ENCODE measurements at places on chromosomes 2 and 18.

GRCh38 chr2:28391564-28392296 is 928 bp upstream of the FOSL2 start:
- peak; percentile 49 for DNase-seq

DNA sequence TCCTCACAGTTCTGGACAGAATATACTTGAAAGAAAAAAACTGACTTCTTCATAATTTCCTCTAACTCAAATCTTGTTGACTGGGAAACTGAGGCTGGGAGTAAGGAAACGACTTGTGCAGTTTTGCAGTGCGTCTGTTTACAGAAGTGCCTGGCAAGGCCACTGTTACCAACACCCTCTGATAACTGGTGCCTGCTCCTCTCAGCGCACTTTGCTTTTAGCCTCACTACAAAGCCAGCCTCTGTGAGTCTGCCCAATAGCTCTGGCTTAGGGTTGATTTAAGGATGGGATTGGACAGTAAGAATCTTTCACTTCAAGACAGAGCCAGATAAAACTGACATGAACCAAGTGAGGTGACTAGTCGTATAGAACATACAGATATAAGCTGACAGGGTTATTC is 410.8 kb downstream of the PTPRM start:
- no peak for DNase-seq

- no peak for DNase-seq
Measured at GRCh38 chr2:215503381-215503780, 67.5 kb upstream of the FN1 start.

DNA sequence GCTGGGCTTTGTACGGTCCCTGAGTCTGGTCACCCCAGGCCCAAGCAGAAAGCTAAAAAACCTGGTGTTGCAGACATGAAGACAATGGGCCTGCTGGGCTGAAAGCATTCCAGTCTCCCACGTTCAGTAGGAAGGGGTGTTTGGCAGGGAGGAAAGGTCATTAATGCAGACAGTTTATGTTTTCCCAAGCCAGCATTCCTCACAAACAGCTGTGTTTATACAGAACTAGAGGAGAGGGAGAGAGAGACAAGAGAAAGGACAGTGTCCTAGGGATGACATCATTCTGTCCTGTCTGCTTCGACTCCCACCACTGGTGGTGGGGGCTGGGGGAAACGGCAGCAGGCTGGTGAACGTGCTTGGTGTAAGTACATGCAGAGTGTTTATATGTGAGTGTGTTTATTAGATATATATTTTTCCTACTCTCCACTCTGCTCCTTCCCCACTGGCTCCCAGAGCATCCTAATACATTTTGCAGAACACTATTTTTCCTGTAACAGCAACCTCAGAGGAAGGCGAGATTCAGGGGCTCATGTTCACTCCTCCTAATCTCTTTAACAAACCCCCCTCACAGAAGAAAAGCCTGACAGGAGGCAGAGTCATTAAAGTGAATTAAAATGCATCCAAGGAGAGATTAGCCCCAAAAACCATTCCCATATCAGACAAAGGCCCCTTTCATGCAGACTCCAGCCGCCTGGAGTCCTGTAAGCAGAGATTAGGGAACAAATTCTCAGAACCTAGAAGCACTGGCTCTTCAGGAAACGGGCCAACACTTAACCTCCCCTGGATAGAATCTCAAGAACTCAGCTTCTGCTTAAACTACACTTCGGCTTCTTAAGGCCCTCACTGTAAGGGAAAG is 380.4 kb downstream of the TNS1 start:
- no peak for DNase-seq

DNA sequence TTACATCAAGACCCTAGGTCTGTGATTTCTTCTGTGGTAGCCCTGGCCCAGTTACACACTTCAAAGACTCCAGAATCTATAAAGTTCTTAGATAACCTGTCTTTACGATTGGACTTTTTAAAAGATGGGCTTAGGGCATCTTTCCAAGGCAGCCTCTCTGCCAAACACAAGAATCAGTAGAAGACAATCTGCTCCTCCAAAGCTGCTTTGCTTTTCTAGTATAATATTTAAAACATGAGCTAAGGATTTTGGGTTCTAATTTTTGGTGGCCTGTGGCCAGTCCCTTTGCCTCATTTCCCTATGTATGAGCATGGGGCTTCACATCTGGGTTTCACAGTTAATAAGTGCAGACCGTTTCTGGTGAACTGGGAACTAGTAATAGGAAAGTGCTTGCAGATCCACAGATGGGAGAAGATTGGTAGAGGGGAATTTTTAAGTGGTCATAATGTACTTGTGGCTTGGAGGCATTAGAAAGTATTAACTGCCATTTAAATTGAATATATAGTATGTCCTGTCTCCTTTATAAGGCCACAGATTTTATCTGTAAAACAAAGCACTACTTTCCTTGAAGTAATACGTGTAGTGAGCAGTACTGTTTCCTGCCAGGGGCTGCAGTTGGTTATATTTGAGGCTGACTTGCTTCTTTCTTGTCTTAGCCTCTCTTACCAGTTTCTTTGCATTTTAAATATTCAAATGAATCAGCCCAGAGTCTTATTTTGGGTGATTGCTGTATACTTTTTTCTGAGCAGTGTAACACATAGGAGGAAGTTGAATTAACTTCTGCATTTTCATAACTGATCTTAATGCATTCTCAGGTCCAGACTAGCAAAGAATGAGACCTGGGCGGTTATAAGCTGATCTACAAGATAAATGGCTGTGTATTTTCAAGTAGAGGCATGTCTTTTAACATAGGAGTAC is 1.5 kb downstream of the ARPC2 start:
- DNase-seq, result no peak

DNA sequence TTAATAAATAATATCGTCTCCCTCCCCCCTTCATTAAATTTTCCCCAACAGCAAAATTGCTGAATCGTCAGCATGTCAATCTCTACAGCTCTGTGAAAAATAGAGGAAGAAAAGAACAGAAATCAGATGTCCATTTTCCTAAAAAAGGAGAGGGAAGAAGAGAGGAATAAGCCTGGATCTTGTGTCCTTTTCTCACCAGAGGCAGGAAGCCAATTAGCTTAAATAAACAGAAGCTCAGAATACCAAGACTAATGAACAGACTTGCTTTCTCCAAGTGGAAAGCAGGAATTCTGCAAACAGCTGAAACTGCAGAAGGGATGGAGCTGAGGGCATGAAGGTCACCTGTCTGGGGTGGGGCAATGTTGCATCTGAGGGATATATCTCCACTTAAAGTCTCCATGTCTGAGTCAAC is 265.7 kb downstream of the CCDC85A start:
- DNase-seq, result no peak

- DNase-seq, result no peak
Measured at GRCh38 chr2:151754253-151754897, 20.1 kb upstream of the NEB start.

GRCh38 chr2:37857575-37858399 is 67.3 kb upstream of the RMDN2 start:
- DNase-seq, result no peak

DNA sequence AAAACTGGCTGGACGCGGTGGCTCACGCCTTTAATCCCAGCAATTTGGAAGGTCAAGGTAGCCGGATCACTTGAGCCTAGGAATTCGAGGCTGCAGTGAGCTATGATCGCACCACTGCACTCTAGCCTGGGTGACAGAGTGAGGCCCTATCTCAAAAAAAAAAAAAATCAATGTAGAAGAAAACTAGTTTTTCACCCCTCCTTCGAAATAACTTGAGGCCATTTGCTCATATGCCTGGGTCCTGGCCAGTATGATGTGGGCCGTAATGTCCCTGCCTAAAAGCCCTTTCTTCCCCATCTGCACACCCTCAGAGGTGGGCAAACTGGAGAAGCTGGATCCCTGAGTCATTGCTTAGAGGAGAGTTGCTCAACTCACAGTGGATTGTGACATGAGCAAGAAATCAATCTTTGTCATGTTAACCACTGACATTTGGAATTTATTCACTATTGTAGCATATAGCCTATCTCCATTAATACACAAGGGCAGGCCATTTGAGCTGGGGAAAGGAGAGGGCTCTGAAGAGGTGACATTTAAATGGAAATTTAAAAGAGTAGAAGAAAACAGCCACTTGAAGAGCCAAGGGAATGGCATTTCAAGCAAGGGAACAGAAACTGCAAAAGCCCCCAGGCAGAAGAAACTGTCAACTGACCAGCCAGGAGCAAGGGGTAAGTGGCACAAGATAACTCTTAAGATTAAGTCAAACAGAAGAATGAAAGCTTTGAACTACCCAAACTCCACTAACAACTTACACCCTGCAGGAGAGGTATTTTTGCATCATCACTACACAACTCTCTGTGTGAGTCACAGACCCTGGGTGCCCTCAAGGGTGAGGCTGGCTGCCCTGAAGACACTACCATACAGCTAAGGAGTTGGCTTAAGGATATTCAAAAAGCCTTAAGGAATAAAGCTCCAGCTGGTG is 7.6 kb upstream of the METTL21A start:
- DNase-seq, result no peak

DNA sequence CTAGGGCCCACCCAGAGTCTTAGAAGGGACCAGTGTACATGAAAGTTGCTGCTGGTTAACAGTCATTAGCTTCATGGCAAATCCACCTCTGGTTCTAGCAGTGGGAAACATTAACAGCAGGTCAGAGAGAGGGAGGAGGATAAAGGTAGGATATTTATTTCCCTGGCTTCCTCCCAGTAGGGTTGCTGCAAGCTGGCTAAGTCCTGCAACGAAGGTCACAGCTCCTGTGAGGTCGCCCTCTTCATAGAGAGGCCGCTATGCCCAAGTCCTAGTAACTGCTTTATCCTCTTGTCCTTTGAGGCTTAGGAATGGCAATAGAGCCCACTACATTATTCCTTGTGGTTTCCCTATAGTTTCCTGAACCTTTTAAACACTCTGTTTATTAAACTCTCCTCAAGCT is 84.0 kb upstream of the ACSL3 start:
- no peak for DNase-seq
